ENCODE measurements at places on chromosomes 11 and 22.
A peak's percentile ranks its signal among the peaks of the same experiment; 100 is the strongest.

DNA sequence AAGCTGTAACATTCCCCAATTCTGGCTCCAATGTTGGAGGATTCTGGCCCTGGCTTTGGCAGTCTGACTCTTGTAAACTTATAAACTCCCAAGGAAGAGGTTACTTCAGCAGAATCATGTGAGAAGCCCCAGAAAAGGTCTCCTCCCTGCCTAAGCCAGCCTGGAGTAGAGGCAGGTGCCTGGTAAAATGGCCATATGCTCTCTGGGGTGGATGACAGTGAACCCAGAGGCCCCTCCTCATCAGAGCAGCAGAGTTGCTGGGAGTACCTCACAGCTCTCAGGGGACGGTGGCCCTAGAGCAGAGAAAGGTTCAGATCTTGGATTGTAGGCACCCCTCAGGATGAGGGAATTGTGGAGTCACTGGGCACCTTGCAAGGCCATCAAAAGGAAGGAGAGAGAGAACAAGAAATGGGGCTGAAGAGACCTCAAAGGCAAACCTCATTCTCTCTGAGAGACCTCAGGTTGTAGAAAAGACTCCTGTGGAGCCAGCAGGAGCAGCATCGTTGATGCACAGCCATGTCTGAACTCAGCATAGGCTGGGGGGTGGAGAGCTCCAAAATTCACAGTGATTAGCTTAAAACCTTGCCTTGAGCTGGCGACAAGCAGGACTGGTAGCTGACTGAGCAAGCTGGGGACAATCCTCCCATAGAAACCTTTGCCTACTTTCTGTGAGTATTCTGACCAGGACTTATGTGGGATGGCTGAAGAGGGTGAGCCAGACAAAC, 4.9 kb upstream of the P2RY6 start:
- DNase-seq = no peak

- DNase-seq = no peak
Measured at GRCh38 chr11:134995741-134996140, 583.7 kb upstream of the B3GAT1 start.

- no peak for DNase-seq
Measured at GRCh38 chr11:88421530-88421929, 84.0 kb upstream of the CTSC start.

DNA sequence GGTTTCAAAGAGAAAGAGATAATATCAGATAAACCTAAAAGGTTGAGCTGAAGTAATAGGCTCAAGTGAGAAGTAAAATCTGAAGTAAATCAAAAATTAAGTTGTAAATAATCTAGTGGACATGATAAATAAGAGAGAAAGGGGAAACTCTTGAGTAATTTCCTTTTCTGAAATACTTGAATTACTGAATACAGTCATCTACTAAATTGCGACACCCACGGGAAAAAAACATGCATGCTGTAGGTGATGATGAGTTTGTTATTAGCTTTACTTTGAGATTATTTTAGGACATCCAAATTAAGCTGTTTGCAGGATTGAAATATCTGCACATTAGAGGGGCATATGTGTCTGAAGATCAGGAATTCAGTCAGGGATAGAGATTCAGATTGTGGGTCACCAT, 50.0 kb upstream of the CARD18 start:
- no peak for DNase-seq

DNA sequence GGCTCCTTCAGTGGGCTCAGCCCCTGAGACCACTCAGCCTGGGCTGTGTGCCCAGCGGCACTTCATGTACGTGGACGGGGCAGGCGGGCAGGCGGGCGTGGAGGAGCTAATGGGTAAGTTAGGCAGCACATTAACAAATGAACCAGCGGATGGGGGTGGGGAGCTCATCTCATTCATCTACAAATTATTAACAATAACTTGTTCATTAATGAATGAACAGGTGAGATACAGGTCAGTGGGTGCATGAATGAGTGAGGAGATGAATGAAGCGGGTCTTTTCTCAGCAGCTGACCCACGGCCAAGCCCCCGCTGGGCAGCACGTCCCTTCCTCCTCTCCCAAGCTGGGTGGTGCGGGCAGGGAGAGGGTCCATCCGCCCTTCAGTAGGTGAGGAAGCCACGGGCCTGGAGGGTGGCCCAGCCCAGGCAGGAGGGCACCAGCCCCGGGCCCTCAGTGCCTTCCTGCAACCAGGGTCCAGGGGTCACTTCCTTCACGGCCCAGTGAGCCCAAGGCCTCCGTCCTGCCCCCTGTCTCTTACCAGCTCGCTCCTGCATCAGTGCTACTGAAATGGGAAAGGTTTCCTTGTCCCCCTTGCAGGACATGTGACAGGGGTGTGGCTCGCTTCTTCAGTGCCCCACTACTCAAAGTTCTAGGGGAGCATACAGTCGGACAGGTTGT, 60.5 kb upstream of the KCNQ1OT1 start:
- peak; percentile 26 for DNase-seq

GRCh38 chr11:61736310-61736709, 16.1 kb upstream of the MYRF start:
- no peak for DNase-seq

DNA sequence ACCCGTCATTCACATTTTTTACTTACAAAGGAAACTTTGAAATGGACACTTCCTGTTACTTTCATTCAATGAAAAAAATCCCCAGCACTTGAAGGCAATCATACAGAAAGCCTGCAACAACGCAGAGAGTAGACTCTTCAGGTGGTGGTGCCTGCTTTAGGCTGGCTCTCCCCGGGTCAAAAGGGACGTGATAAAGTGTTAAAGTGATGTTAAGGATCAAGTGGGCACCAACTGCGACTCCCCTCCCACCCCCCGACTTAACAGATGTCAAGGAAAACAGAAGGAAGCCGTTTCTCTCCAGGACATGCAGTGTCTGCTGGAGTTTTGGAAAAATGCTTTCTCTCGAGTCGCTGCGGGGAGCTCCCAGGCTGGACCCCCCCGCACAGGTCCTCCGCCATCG, 414 bp upstream of the PNPLA3 start:
- peak; percentile 52 for DNase-seq

GRCh38 chr22:20418211-20418788, 19.3 kb downstream of the SCARF2 start:
- DNase-seq = peak; percentile 77

DNA sequence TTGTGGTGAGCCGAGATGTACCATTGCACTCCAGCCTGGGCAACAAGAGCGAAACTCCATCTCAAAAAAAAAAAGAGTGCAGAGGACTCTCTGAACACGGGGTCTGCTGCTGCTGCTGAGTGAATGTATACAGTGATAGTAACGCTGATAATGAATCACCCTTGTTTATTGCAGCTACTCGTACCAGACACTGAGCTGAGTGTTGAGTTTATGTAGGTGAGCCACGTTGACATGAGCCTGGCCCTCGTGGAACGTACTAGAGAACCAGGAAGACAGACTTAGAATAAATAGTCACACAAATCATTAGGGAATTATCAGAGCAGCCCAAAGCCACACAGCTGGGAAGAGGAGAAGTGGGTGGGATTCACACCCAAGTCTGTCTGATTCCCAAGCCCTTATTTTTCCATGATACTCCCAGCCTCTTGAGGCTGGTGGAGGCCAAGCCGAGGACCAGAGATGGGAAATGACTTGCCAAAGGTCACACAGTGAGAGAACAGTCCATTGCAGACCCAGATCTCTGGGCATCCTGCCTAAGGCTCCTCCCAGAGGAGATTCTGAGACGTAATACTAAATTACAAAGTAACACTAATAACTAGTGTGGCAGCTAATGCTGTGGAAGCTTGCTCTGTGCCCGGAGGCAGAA, 34.8 kb downstream of the MB start:
- peak; percentile 31 for DNase-seq

DNA sequence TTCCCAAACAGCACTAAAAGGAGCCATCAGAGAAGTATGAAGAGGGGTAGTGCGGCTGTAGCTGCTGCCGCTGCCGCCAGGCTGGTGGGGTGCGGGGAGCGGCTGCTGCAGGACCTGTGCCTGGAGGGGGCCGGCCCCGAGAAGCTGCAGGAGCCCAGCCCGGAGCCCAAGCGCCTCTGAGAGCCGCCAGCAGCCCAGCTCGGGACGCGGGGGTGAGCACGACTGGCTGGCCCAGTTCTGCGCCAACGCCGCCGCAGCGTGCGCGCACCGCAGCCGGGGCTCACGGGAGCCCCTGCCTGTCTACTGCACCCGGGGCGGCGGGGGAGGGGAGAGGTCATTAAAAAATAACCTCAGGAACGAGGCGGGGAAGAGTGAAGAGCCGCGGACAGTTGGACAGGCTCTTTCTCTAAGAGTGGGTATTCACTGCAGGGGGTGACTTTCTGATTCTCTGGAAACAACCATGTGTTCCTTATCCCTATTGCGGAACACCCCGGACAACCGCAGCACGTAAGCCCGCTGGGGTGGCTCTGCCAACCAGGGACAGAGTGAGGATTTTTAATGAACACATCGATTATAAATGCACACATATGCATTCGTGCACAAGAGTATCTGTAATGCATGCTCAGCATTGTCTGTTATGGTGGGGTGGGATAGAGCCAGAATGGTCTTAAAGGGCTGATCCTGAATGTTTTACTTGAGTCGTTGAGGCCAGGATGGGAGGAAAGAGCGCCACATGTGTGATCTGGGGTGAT, 453 bp downstream of the GAS2 start:
- DNase-seq = no peak

GRCh38 chr11:94740083-94741021, 27.8 kb upstream of the AMOTL1 start:
- no peak for DNase-seq

DNA sequence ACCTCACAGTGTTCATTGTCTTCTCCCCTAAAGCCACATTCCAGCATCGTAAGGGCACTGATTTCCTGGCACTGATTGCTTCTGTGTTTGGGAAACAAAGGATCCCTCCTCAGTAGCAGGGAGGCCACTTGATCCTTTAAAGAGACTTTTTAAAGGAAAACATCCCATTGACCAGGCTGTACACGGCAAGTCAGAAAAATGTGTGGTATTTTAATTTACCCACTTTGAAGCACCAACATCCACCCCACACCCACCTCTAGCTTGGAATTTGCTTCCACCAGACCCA, 364.9 kb downstream of the SHANK2 start:
- no peak for DNase-seq

- peak; percentile 85 for DNase-seq
Measured at GRCh38 chr11:34358258-34358727, 483 bp upstream of the ABTB2 start.

DNA sequence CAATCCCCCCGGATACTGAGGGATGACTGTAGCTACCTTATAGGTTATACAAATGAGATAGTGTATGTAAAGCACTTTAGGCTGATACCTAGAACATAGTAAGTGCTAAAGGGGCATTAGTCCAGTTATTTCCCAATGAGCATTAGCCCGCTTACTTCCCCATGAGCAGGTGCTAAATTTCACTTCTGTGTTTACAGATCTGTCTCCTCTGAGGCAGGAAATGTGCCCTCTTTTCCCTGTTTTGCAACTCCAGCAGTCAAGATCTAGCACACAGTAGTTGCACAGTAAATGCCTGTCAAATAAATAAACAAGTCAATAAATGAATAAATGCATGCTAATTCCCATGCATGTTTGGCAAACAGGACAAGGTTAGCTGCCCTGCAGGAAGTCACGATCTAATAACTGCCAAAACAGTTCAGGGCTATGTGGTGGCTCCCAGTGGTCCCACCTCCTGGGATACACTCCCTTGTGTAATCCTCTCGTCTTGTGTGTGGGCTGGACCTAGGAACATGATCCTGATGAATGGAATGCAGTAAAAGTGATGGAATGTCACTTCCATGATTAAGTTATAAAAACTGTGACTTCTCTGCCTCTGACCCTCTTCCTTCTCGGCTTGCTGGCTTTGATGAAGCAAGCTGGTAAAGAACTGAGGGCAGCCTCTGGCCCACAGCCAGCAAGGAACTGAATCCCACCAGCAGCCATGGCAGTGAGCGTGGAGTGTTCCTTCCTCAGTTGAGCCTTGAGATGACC, 459.0 kb downstream of the SOX6 start:
- DNase-seq = peak; percentile 38

- no peak for DNase-seq
Measured at GRCh38 chr11:108160970-108161566, 39.7 kb downstream of the ACAT1 start.

GRCh38 chr11:111777094-111778046, 11.2 kb upstream of the PPP2R1B start:
- peak; percentile 44 for DNase-seq

GRCh38 chr11:86438685-86439084, 64.0 kb downstream of the CCDC81 start:
- peak; percentile 73 for DNase-seq

DNA sequence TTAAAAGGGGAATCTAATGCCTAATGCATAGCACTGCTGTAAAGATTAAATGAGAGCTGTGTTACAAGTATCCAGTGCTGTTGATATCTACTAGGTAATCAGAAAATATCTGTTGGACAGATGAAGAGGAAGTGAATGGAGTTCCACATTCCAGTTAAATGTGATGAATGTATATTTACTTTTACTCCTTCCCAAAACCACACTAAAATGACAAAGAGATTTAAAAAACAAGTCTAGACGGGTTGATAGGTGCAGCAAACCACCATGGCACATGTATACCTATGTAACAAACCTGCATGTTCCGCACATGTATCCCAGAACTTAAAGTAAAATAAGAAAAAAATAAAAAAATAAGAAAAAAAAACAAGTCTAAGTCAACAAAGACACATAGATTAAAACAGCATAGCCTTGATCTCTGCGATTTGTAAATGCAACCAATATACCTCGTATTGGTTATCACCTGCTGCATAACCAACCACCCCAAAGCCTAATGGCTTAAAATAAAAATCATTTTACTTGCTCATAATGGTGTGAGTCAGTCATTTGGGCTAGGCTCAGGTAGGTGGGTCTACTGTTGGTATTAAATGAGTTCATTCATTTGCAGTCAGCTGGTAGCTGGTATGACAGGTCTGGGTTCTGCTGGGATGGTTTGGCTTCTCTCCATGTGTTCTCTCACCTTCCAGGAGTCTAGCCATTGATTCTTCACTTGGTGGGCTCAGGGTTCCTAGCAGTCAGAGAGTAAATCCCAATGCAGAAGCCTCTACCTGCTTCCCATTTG, 39.7 kb upstream of the SLC6A5 start:
- DNase-seq = no peak

GRCh38 chr11:47356998-47357329, 4.5 kb upstream of the MYBPC3 start:
- DNase-seq = no peak

DNA sequence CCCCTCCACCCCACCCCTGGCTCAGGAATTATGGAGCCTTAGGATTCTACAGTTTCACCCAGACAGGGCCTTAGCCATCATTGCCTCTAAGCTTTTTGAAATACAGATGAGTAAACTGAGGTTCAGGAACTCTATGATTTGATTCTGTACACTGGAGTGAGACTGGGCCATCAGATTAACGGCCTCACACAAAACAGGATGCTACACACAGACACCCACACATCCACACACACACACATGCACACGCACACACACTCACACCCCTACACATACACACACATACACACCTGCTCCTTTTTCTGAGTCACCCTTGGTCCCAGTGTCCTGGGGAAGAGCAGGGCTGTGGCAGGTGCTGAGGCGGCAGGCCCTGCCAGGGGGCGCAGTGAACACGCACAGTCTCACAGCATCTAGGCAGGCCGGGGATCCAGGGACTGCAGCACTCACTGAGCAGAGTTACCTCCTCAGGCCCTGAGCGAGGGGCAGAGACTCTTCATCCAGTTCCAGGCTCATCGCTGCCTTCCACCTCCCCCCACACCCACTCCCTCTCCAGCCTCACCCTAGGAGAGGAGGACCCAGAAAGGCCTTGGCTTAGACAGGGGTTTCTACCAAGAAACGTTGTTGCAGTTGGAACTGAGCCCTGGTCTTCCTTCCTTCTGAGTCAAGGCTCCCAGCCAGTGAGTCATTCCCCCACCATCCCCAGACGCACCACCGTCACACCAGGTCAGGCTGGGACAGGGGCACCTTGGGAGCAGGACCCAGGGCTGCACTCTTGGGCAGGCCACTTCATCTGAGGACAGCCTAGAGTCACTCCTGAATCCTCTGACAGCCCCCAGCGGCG, 89.8 kb upstream of the PARVA start:
- DNase-seq = peak; percentile 94

GRCh38 chr11:125941267-125941618, 4.6 kb upstream of the VSIG10L2 start:
- no peak for DNase-seq
